ENCODE measurements at places on chromosomes 1 and 21.
A peak's percentile ranks its signal among the peaks of the same experiment; 100 is the strongest.

DNA sequence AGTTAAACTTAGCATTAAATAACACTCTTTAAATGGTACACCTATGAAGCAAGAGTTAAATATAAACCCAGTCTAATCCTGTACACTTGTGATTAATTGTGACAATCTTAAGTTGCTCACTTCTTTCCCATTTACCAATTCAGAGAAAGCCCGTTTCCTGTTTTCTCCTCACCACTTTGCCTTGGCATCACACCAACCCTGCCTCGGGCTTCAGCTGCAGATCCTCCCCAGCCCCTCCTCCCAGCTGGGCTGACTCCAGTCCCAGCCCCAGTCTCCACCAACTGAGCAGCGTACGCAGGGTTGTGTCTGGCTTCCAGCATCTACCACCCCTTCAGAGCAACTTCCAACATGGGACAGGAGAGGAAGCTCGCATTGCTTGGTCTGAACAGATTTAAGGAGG lies 4.1 kb downstream of the PYCR2 start:
- DNase-seq: no peak

DNA sequence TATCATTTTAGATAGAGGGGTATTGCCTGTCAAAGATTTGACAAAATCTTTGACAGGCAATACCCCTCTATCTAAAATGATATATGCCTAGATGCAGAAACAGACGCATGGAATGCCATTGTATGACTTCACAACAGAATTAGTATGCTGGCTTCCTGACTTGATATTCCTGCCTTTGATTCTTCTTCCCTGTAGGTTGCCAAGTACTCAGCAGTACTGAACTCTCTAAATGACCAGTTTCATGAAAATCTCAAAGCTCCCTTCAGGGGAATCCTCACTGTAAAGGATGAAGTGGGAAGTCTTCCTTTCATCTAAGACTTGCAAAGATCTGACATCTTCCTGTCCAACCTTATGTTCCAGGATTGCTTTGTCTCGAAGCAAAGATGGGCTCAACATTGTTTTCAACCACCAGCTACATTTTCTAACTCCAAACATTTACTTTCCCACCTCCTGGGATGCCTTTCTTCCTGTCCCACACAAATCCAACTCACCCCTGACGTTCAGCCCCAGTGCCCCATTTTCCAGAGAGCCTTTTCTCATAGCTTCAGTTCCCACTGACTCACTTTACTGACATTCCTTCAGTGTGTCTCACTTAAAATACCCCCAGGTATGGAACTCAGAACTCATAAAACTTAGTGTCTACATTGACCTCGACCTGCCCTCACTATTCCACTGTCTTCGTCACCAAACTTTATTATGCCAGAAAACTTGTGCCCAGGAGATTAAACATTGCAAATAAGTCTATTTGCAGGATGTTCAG lies 67.3 kb upstream of the KCNJ6 start:
- DNase-seq: no peak

- no peak for DNase-seq
Observed at GRCh38 chr1:78560811-78561210, 59.4 kb upstream of the IFI44L start.

DNA sequence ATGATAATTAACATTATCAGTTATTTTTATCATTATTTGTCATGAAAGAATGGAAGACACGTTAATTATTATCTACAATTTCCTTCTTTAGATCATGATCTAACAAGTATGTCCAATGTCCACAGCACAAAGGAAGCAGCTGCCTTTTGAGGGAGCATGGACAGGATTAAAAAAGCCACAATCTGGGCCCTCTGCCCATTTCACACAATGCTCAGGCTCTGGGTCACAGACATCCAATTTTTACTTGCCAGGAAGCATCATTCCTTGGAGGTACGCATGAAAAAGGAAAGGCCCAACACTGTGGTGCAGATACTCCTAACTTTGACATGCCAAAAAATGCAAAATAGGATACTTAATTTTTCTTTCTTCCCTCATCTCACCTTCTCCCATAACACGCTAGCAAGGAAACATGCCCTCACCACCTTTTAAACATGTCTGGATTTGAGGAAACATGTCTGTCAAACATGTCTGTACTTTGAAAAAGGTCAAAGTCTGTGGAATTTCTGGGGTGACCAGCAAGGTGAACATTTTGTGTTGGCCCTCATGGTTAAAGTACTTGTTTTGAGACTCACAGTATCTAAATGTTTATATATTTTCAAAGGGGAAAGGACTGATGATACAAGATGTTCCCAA lies 40.0 kb downstream of the GADD45A start:
- no peak for DNase-seq

DNA sequence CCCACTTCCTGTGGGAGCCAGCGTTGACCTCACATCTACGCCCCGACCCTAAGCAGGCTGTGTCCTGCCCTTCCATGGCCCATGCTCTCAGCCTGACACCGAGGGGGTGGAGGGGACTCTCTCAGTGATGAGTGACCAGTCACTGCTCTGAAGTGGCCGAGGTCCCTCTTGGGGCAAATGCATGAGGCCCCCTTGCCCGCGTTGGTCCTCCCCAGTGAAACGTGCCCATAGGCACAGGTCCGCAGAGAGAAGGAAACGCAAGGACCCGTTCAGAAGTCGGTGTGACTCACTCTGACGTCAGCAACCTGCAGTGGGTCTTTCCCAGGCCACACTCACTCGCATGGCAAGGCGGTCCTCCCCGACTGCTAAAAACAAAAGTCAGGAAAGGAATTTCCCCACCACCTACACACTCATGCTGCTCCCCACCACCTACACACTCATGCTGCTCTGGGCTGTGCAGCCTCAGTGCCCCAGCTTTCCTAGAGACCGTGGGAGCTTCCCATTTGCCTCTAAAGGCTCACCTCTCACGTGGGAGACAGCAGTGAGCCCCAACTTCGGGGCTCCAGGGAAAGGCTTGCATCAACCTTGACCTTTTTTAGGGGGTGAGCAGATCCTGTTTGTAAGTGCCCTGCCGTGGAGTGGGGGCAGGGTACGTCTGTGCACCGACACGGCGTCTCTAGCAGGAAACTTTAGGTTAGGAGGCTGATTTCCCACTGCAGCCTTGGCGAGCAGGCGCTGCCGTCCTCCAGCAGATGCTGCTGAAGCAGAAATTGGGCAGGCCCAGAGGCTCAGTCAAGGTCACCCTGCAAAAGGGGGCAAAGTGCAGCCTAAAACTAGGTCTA lies 11.4 kb downstream of the UBASH3A start:
- DNase-seq: peak; percentile 83

- DNase-seq: no peak
Observed at GRCh38 chr1:156895927-156896326, 2.4 kb downstream of the PEAR1 start.

DNA sequence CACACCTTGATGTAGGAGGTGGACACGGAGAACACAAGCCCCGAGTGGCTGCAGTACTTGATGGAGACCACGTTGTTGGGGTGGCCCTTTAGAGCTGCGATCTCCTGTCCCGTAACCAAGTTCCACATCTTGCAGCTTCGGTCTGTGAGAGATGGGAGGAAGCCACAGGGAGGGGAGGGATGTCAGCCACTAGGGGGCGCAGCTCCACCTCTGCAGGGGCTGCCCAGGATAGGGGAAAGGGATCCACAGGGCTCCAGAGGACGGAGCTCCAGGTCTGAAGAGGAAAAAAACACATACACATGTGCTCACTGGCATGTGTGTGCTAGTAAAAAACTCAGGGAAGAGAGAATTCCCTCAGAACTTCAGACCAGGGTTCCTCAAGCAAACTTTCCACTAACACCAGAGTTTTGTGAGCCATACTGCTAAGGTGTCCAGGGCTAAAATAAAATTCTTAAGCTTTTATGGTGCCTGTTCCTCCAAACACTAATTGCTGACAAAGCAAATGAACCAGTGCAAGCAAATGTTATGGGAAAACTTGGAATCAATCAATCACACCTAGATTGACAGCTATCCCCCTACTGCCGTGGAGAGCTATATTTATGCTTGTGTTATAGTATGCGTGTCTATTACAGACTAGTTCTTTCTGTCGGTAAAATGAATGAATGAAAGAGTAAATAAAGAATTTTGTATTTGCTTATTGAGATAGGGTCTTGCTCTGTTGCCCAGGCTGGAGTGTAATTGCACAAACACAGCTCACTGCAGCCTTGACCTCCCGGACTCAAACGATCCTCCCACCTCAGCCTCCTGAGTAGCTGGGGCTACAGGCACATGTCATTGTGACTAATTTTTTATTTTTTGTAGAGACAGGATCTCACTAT lies 43.7 kb downstream of the KIF21B start:
- peak; percentile 61 for DNase-seq

DNA sequence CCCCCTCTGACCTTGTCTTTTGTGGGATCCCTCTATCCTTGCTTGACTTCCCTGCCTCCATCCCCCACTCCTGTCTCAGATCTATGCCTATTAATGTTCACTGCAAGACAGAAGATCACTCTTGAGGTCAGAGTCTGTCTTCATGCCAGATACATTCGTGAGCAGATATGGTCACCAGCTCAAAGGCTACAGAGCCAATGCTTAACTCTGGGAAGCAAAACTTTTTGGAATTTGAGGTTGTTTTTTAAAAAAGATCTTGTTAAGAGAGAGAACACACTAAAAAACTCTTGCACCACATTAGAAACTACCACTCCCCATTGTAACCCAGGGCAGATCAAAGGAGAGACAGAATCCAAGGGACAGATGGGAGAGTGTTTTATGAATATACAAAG lies 17.1 kb upstream of the A3GALT2 start:
- no peak for DNase-seq

DNA sequence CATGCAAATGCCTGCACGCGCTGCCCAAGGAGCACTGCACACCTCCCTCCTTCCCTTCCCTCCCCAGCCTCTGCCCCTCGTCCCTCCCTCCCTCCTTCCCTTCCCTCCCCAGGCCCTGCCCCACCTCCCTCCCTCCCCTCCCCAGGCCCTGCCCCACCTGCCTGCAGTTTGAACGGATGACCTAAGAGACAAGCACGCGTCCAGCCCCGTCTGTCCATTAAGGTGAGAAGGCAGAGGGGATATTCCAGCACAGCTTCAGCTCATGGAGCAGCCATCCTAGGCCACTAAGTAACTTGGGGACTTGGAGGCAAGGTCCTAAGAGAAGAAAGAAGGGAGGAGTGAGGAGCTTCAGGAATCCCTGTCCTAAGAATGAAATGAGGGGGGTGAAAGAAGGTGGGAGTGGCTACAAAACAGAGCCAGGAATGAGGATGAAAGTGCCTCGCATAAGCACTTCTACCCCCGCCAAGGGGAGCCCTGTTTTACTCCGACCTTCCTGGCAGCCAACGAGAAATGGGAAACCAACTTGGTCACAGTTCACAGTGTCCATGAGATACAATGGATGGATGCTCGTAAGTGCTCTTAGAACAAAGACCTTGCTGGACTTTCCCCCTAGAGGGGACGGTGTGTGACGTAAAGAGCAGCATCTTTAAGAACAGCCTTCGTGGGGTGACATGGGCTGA lies 21.3 kb upstream of the EFHD2 start:
- no peak for DNase-seq

DNA sequence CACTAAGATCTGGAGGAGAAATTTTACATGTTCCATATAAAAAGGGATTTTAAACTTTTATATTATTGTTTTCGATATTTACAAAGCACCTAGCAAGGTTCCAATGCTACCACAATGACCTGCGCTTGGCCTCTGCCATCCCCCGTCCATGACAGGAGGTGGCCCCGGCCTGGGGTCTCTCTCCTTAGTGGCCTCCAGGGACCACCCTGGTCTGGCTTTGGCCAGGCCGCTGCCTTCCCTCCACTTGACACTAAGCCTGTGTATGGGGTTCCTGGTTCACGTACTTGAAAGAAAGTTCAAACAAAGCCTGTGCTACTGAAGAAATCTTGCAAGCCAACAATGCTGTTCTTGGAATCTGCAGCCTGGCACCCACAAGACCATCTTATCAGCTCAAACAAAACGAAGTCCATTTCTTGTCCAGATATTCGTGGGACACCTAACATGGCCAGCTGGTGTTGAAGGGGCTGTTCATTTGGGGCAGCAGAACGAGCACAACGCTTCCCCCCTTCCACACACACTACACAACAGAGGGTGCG lies 12.8 kb downstream of the PRDM15 start:
- DNase-seq: no peak

DNA sequence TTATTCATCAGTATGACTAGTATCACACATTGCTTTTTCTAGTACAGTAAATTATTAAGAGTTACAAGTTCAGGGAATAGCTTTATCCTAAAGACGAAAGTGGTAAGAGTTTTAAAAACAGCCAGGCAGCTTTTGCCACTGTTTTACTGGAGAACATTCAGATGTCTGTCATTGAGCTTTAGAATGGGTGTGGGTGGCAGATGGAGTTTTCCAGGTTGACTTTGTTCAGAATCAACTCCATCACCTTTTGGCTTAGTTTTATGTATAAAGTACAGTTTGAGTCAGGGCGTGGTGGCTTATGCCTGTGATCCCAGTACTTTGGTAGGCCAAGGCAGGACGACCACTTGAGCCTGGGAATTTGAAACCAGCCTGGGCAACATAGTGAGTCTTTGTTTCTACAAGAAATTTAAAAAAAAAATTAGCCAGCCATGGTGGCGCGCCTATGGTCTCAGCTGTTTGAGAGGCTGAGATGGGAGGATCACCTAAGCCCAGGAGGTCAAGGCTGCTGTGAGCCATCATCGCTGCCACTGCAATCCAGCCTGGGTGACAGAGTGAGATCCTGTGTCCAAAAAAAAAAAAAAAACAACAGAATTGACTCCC lies 29.9 kb upstream of the PLEKHM2 start:
- no peak for DNase-seq

DNA sequence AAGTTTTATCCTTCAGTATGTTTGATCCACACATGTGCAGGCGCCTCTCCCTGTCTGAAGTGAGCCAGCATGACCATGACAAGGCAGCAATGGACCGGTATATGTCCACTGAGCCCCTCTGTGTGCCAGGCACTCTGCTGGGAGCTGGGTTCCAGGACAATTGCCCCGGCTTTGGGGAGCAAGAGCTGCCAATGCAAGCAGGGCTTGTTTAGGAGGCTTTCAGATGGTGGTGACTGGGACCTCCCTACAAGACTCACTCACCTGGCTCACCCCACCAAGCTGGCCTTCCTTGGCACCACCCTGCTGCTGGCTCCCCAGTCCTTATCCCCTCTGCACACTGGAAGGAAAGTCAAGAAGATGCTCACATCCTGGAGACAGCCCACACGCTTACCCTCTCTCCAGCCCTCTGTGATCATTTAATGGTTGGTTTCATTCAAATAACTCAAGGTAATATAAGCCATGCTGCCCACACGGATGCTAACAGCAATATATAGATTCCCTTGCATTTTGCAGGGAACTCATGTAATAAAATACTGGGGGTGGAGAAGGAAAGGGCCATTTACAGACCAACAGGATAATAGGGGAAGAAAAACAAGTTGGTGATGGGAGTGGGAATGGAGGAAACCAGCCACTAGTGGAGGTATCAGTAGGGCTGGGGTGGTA lies 23.6 kb downstream of the KCND3 start:
- DNase-seq: no peak
